ENCODE measurements at places on chromosomes 2 and 18.
A peak's percentile ranks its signal among the peaks of the same experiment; 100 is the strongest.

DNA sequence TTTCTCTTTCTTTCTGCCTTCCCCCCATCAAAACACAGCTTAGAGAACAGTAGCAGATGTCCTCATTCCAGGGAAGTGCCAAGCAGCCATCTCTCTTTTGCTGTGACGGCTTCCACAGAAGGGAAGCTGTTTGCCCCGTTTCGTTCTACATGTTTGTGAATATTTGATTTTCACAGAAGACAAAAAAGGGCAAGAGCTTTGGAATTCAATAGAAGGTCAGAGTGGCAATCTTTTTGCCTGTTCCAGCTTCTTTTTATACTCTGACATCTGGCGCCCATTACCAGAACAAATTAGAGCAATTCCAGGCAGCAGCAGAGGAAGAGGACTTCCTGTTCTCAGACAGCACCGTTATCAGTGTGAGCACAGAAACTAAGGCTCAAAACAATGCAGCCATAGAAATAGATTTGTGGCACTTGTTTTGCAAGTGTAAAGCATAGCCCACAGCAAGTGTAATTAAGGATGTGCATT lies 79.0 kb upstream of the CDH19 start:
- DNase-seq, result no peak
- H3K4me3 ChIP-seq, result no peak overlapping the region
- H3K27ac ChIP-seq, result no peak overlapping the region
- H3K27me3 ChIP-seq, result no peaks in the 10 kb centered on the region
- no peaks in the 10 kb centered on the region for H3K4me1 ChIP-seq

DNA sequence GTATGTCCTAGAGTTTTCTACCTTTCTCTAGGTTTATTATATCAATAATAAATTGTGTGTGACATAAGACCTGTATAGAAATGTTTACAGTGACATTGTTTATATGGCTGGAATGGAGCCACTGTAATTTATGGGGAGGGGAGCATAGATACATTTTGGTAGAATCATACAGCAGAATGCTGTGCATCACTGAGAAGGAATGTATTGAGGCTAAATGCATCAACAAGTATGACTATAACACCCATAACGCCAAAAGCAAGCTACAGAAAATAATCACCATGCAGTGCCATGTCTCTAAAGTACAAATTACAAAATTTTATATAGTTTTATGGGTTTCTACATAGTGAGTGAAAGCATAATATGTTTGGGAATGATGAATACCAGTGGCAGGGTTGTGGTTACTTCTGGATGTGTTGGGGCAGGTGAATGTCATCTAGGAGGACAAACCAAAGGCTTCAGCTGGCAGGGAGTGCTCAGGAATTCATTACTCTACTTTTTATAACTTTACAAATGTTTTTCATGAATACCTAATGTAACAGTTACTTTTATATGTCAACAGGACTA lies 226.0 kb upstream of the NETO1 start:
- H3K4me3 ChIP-seq, result no peak overlapping the region
- H3K36me3 ChIP-seq, result no peaks in the 10 kb centered on the region
- H3K27me3 ChIP-seq, result no peaks in the 10 kb centered on the region
- no peaks in the 10 kb centered on the region for H3K4me1 ChIP-seq
- DNase-seq, result no peak
- H3K27ac ChIP-seq, result no peak overlapping the region

GRCh38 chr2:58950795-58951462 lies 709.8 kb upstream of the FANCL start:
- H3K27me3 ChIP-seq, result no peaks in the 10 kb centered on the region
- H3K27ac ChIP-seq, result no peak overlapping the region
- no peak for DNase-seq

GRCh38 chr18:42131066-42131929 lies 176.3 kb downstream of the PIK3C3 start:
- H3K4me3 ChIP-seq, result no peak overlapping the region
- no peaks in the 10 kb centered on the region for H3K4me1 ChIP-seq
- peak; percentile 41 for DNase-seq
- H3K27me3 ChIP-seq, result no peaks in the 10 kb centered on the region
- H3K36me3 ChIP-seq, result no peaks in the 10 kb centered on the region
- H3K27ac ChIP-seq, result no peak overlapping the region

DNA sequence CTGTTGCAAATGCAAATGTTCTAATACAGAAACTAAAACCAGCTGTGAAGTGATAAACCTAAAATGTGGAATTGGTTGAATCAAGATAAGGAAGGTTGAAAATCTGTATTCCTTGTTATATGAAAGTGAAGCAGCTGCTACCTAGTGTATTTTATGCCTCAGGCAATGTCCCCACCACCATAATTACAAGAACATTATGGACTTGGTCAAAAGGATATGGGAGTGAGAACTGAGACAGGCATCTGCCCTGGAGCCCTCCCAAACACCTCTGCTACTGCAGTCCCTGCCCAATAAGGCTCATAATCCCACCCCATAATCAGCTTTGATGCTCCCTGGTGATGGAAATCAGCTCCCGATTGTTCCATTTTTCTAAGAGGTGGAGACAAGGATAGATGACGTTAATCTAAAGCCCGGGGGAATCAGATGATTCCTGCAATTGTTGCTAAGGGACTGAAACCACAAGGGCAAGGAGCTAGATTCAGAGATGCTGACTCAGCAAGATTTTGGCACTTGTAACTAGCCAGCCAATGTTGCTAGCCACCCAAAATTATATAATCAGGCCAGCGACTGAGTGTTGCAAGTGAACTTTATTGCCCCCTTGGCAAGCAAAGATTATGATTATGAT lies 69.5 kb downstream of the EVA1A start:
- peaks cover 11% of the 10 kb centered on the region for H3K4me1 ChIP-seq
- H3K27me3 ChIP-seq, result no peaks in the 10 kb centered on the region
- peak overlapping the region; percentile 59 for H3K27ac ChIP-seq
- DNase-seq, result peak; percentile 66
- peaks cover 32% of the 10 kb centered on the region for H3K36me3 ChIP-seq

GRCh38 chr2:120017201-120017600 lies 4.3 kb downstream of the EPB41L5 start:
- H3K27me3 ChIP-seq, result no peaks in the 10 kb centered on the region
- peak; percentile 53 for DNase-seq
- no peak overlapping the region for H3K27ac ChIP-seq
- no peak overlapping the region for H3K4me3 ChIP-seq
- H3K4me1 ChIP-seq, result peaks cover 7% of the 10 kb centered on the region

GRCh38 chr2:28716265-28716865 lies 35.3 kb upstream of the PPP1CB start:
- no peak overlapping the region for H3K4me3 ChIP-seq
- H3K27me3 ChIP-seq, result no peaks in the 10 kb centered on the region
- DNase-seq, result peak; percentile 82

DNA sequence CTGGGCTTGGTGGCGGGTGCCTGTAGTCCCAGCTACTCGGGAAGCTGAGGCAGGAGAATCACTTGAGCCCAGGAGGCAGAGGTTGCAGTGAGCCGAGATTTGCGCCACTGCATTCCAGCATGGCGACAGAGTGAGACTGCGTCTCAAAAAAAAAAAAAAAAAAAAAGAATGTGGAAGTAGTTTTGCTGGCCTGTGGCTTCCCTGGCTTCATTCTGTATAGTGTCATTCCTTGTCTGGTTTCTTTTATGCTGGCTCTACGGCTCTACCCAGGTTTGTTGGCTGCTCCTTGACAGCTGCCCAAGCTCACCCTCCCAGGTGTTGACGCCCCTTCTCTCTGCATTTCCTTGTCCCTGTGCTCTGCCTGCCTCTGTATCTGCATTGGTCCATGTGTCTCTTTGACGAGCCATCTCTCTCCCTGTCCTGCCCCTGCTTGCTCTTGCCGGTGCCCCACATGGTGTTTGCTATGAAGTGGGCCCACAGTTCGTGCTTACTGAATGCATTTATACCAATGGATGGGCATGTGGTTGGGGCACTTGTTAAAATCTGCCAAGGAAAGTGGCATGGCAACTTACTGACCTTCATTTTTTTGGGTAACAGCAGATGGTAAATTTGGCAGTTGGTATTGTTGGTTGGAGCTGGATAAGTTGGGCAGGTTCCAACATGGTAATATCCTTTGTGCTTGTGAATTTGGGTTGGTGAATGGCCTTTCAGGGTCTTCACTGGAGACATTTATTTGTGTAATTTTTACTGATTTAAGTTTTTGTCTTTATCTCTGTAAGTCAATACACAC lies 113.9 kb downstream of the MAP4K4 start:
- H3K4me3 ChIP-seq, result no peak overlapping the region
- DNase-seq, result no peak
- H3K4me1 ChIP-seq, result peaks cover 39% of the 10 kb centered on the region
- H3K27ac ChIP-seq, result peak overlapping the region; percentile 23
- no peaks in the 10 kb centered on the region for H3K27me3 ChIP-seq
- H3K36me3 ChIP-seq, result peaks cover 6% of the 10 kb centered on the region

- H3K4me3 ChIP-seq, result no peak overlapping the region
- no peak overlapping the region for H3K27ac ChIP-seq
- no peaks in the 10 kb centered on the region for H3K27me3 ChIP-seq
- H3K4me1 ChIP-seq, result peaks cover 6% of the 10 kb centered on the region
- DNase-seq, result no peak
- no peaks in the 10 kb centered on the region for H3K36me3 ChIP-seq
Observed at GRCh38 chr18:23730857-23731256, 41.6 kb downstream of the LAMA3 start.

DNA sequence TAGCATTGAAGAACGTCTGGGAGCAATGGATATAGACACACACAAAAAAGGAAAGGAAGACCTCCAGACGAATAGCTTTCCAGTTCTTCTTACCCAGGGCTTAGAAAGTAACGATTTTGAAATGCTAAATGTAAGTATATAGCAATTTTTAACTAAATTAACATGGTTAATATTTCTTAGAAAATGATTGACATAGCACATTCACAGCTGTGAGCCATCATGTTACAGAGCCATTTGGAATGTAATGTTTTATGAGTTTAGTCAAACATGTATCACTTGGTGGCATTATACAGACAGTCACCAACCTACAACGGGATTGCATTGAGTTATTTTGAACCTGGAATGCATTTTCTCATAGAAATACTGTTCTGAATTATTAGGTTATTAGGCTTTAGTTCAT lies 35.1 kb downstream of the WDR43 start:
- H3K4me1 ChIP-seq, result no peaks in the 10 kb centered on the region
- no peaks in the 10 kb centered on the region for H3K27me3 ChIP-seq
- H3K4me3 ChIP-seq, result no peak overlapping the region
- H3K36me3 ChIP-seq, result peaks cover 89% of the 10 kb centered on the region

GRCh38 chr2:23611839-23612238 lies 226.9 kb downstream of the KLHL29 start:
- no peaks in the 10 kb centered on the region for H3K4me1 ChIP-seq
- DNase-seq, result no peak
- H3K27ac ChIP-seq, result no peak overlapping the region
- no peaks in the 10 kb centered on the region for H3K36me3 ChIP-seq
- H3K4me3 ChIP-seq, result no peak overlapping the region

- no peaks in the 10 kb centered on the region for H3K4me1 ChIP-seq
- H3K36me3 ChIP-seq, result no peaks in the 10 kb centered on the region
- H3K27me3 ChIP-seq, result no peaks in the 10 kb centered on the region
- H3K27ac ChIP-seq, result no peak overlapping the region
- H3K4me3 ChIP-seq, result no peak overlapping the region
Observed at GRCh38 chr2:41668529-41668928, 379.3 kb upstream of the PKDCC start.

- no peak for DNase-seq
- no peak overlapping the region for H3K27ac ChIP-seq
- peaks cover 13% of the 10 kb centered on the region for H3K4me1 ChIP-seq
- no peak overlapping the region for H3K4me3 ChIP-seq
- no peaks in the 10 kb centered on the region for H3K36me3 ChIP-seq
- H3K27me3 ChIP-seq, result no peaks in the 10 kb centered on the region
Observed at GRCh38 chr2:206918263-206918662, 21.1 kb upstream of the CPO start.

- no peak overlapping the region for H3K27ac ChIP-seq
- no peaks in the 10 kb centered on the region for H3K4me1 ChIP-seq
- no peak overlapping the region for H3K4me3 ChIP-seq
- H3K27me3 ChIP-seq, result no peaks in the 10 kb centered on the region
Observed at GRCh38 chr2:131801210-131801744, 273.6 kb downstream of the CCDC74A start.

GRCh38 chr2:1940679-1941078 lies 196.4 kb upstream of the PXDN start:
- H3K27me3 ChIP-seq, result no peaks in the 10 kb centered on the region
- no peak for DNase-seq
- H3K36me3 ChIP-seq, result no peaks in the 10 kb centered on the region
- H3K4me1 ChIP-seq, result no peaks in the 10 kb centered on the region
- H3K4me3 ChIP-seq, result no peak overlapping the region
- H3K27ac ChIP-seq, result no peak overlapping the region

- H3K4me3 ChIP-seq, result no peak overlapping the region
- H3K36me3 ChIP-seq, result no peaks in the 10 kb centered on the region
- H3K4me1 ChIP-seq, result peaks cover 16% of the 10 kb centered on the region
- H3K27me3 ChIP-seq, result no peaks in the 10 kb centered on the region
Observed at GRCh38 chr2:33202641-33203522, 256.1 kb downstream of the LTBP1 start.

DNA sequence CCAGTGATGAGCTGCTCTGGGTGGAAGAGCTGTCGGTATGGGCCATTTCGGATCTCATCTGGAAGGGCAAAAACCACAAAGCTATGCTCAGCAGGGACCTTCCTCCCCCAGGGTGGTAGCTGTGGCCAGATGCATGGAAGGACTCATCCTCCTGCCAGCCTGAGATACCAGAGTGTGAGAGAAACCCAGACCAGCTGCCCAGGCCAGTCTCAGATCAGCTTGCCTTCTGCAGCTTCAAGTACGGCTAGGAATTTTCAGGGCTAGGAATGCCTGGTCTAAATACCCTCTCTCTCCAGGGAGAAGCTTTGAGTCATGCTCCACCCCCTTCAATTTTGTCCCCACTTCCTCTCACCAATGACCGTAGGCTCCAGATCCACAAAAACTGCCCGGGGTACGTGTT lies 1.4 kb upstream of the TUBA4B start:
- peaks cover 60% of the 10 kb centered on the region for H3K4me1 ChIP-seq
- H3K27ac ChIP-seq, result peak overlapping the region; percentile 52
- peak overlapping the region; percentile 80 for H3K4me3 ChIP-seq
- no peaks in the 10 kb centered on the region for H3K27me3 ChIP-seq
- peak; percentile 93 for DNase-seq

DNA sequence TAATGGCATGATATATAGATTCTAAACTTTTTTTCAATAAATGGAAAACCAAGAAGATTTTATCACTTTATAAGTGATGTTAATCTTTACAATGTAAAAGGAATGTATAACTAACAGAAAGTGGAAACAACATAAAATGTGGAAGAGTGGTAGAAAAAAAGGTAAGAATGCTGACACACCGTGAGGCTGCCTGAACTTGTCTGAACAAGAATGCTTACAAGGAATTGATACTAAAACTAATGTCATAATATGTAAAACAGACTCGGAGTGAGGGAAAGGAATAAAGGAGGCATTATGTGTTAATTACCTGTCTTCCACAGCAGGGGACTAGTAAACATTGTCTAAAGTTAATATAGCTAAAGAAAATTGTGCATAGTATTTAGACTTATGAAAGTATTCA lies 958.8 kb upstream of the TMEFF2 start:
- H3K36me3 ChIP-seq, result no peaks in the 10 kb centered on the region
- H3K27me3 ChIP-seq, result no peaks in the 10 kb centered on the region
- no peak overlapping the region for H3K27ac ChIP-seq
